ENCODE measurements at places on chromosomes 16 and 17.

GRCh38 chr17:7715936-7716886 is 1.3 kb upstream of the DNAH2 start:
- DNase-seq: no peak

DNA sequence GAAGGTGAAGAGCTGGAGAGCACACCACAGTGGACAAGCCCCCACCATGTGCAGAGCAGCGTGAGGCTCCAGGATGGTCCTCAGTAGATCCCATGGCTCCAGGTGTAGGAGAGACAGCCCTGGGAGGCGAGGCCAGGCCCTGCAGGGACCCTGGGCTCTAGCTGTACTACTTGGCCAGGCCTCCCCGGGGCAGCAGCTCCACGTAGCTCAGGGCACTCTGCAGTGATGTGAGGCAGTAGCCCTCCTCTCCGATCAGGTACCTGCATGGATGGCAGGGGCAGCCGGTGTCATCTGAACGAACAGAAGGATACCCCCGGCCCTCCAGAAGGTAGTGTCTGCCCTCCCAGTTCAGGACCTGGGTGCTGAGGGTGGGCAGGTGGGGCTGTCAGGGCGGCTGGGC is 6.2 kb upstream of the SPATA2L start:
- no peak for DNase-seq

DNA sequence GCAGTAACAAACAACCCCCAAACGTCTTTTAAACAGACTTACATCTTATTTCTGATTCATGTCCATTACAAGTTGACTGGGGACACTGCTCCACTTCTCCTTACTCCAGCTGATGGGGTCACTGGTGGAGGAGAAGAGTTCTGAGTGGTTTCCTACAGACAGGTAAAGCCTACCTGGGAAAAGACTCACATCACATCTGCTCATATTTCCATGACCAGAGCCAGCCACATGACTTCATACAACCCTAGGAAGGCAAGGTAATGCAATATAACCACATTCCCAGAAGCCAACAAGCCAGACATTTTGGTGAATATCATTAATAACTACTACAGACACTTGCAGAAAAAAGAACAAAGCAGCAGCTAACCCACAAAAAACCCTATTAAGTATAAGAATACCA is 90.5 kb upstream of the IRX6 start:
- DNase-seq: no peak

DNA sequence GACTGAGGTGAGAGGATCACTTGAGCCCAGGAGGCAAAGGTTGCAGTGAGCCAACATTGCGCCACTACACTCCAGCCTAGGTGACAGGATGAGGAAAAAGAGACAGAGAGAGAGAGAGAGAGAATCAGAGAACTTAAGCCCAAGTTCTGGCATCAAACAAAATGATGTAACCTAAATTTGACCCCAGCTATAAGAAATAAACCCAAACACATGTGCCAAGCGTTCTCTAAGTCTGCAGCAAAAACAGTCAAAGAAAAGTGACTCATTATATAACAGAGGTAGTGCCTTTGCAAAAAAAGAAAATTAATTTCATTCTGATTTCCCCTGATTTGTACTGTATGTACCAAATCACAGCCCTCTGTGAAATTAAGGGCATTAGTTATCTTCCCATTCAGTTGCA is 89.5 kb downstream of the CDH11 start:
- no peak for DNase-seq

DNA sequence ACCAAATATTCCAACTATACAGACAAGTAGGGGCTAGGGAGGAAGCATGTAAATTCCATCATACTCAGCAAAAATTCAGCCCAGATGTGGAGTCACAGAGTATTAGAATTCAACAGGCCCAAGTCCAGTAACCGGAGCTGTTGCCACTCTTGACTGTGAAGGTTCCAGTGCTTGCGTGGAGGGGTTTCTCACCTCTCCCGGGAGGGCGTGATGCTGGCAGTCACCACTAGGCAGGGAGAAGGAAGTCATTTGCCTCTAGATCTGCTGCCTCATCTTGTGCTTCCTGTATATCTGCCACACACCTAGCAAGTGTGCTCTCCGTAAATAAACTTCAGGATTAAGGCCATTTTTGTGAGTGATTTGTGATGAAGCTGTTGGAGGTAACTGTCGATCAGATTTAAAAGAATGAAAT is 1.0 kb upstream of the CKLF start:
- DNase-seq: peak; percentile 66

DNA sequence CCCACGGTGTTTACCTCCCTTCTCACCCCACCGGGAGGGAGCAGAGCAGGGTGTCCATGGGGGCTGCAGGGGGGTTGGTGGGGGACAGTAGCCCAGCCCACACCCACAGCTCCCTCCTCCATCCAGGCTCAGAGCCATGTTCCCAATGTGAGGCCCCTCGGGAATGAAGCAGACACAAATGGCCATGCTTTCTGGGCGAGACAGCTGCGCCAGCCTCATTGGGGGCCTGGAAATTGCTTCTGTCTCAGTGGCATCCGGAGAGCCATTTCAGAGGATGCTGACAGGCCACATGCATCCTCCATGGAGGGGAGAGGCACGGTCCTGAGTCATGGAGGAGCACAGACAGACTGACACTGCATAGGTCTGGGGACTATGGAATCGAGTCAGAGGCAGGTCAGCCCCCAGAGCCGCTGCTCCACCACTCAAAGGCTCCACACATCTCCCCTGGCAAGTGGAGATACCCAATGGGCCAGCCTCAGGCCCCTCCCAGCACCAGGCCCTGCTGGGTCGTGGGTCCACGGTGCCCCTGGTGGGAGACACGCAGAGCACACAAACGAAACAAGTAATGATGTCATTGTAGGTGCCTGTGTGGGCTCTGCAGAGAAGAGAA is 59.6 kb upstream of the ENPP7 start:
- DNase-seq: no peak

- DNase-seq: no peak
These were observed 55.7 kb downstream of the WSB1 start for GRCh38 chr17:27349540-27350021.

GRCh38 chr17:825216-825615 is 43.1 kb downstream of the MRM3 start:
- no peak for DNase-seq

DNA sequence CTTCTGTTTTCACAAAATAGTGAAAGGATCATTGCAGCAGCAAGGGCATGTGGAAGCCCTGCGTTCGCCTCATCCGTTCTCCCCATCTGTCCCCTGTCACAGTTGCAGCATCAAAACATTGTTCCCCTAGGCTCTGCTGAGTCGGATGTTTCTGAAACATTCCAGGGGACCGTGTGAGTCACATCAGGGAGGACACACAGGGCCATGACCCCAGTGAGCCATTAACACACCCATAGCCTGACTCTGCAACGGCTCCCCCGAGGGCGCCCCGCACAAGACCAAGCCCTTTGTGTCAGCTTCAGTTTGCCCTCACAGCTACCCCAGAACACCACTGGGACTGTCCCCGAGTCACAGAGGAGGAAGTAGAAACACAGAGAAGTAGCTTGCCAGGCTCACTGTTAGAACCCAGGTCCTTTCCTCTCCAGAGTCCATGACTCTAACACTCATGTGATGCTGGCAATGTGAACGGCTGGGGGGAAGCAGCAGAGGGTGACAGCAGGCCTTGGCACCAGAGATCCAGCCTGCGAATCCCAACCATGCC is 63.3 kb upstream of the HSBP1 start:
- DNase-seq: no peak

GRCh38 chr17:7222972-7223292 is 3.2 kb downstream of the ACADVL start:
- DNase-seq: no peak

- no peak for DNase-seq
These were observed 19.7 kb downstream of the ALKBH5 start for GRCh38 chr17:18203308-18203707.

DNA sequence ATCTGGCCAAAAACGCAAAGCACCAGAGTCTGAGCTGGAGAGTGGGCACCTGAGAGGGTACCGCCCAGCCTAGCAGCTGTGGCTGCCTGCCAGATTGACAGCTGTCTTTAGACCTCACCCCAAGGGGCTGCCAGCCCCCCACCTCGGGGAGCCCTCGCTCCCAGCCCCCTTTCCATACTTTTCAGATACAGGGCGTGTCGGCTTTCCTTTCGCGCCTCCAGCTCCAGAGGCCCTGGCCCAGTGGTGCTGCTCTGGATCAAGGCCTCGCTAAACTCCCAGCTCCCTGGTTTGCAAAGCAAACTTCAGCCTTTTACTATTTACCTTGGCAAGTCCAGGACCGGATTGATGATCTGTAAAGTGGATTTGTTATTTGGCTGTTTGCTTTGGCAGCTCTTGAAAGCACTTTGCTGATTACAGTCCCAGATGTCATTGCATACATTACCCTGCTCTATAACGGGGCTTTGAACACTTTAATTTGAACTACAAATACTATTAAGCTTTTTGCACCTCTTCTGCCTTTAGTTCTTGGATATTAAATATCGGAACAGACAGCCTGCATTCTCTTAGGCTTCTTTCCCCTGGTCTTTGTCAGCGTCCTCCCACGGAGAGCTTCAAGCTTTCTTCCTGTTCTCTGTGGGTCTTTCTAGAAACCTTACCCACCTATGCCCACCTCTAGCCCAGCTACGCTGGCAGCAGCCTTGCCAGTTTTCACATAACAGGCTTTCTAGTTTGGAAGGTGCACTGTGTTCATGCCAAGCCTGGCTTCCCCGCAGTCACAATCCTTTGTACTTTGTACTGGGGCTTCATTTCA is 63.6 kb upstream of the TBX2 start:
- no peak for DNase-seq

DNA sequence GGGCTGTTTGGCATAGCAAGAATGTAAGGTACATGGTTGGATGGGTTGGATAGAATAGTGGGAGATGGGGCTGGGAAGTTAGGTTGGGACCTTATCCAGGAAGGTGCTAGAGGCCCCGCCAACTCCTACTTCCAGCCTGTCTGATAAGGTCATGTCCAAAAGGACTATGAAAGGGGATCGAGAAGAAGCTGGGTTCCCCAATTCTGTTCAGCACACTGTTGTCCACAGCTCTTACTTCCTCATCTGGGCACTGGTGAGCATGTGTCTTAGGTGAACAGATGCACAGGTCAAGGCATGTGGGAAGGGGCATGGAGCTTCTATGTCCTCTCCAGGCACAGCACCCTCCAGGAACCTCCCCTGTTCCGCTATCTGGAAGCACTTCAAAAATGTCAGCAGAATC is 5.6 kb upstream of the ULK2 start:
- DNase-seq: no peak
